ENCODE measurements at places on chromosomes 16 and 17. TPM values are rescaled to one million over a fixed set of nuclear protein-coding genes. Genes with fewer than 3 reads are reported as not detected.
A peak's percentile ranks its signal among the peaks of the same experiment; 100 is the strongest.

DNA sequence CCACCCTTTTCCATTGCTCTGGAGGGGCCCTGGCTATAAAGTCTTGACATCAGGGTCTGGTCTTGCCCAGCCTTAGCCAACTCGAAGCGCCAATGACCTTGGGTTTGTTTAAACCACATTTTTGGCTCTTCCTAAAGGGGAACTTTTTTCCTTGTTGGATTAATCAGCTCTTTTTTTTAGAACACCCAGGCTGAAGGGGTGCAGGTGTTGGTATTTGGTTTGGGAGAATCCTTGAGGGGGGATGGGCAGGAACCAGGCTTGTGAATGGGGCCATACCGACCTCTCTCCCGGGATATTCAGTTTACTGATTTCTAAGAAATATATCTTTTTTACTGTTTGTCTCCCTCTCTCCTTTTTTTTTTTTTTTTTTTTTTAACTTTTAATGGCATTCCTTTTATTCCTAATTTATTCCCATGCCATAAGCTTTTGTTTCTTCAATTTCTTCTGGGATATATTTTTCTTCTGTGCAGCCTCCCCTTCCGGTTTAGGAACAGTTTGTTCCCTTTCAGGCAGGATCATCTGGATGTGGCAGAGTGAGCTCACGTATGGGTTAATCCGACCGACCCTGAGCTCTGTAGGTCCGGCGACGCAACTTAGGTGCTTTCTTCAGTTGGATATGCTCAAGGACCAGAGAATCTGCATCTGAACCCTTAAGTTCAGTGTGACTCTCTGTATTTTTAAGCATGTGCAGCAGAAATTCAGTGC, 129.5 kb downstream of the ABCC6 start:
- H3K27ac ChIP-seq: no peak overlapping the region
- H3K36me3 ChIP-seq: peaks cover 8% of the 10 kb centered on the region
- H3K4me3 ChIP-seq: no peak overlapping the region

- no peaks in the 10 kb centered on the region for H3K36me3 ChIP-seq
- H3K4me1 ChIP-seq: peaks cover 55% of the 10 kb centered on the region
- H3K27me3 ChIP-seq: no peaks in the 10 kb centered on the region
Observed at GRCh38 chr17:46182961-46183360, 10.3 kb downstream of the KANSL1 start.

DNA sequence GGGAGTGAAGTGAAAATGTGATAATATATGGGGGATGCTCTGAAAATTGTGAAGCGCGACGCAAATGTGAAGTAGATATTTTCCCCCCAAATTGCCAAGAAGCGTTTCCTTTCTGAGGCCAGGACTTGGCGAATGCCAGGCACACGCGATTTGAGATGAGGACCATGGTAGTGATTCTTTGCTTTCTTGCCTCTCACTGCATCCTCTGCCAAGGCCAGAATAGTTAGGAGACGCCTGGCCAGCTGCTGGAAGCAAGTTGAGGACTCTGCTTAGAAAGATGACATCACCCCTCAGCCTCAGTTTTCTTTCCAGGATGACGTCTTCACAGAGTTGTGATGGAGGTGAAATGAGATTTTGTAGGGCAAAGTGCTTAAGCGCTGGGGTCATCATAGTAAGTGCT, 25.9 kb downstream of the PIPOX start:
- H3K4me1 ChIP-seq: peaks cover 8% of the 10 kb centered on the region
- peak; percentile 26 for DNase-seq
- no peak overlapping the region for H3K27ac ChIP-seq
- H3K4me3 ChIP-seq: no peak overlapping the region

The TSNAXIP1 gene
- 4.0 TPM for total RNA-seq

The CDT1 gene
- total RNA-seq: 29.6 TPM

The CACNG4 gene
- total RNA-seq: 2.2 TPM

All from cardiac muscle cell (in vitro differentiated cells and primary cell).